Tongue (tissue), 3 donors: ENCODE measurements at places on chromosomes 7 and 10. TPM values are rescaled to one million over a fixed set of nuclear protein-coding genes. Genes with fewer than 3 reads are reported as not detected.

The STEAP1B gene
- total RNA-seq: 3.0 TPM

The NXPH1 gene
- total RNA-seq: not detected

The SLC39A12 gene
- total RNA-seq: not detected

The C10orf53 gene
- total RNA-seq: not detected

The SH2D4B gene
- total RNA-seq: not detected

The PLCE1 gene
- 20.3 TPM for total RNA-seq

The OPN4 gene
- not detected for total RNA-seq

The AKR1C8 gene
- total RNA-seq: not detected

The CRHR2 gene
- total RNA-seq: 0.51 TPM

The SMIM30 gene
- total RNA-seq: 65.2 TPM

The RNF133 gene
- 1.6 TPM for total RNA-seq

The ANKRD2 gene
- 29.7 TPM for total RNA-seq

The ZMIZ2 gene
- 9.6 TPM for total RNA-seq

The CPVL gene
- 11.7 TPM for total RNA-seq

DNA sequence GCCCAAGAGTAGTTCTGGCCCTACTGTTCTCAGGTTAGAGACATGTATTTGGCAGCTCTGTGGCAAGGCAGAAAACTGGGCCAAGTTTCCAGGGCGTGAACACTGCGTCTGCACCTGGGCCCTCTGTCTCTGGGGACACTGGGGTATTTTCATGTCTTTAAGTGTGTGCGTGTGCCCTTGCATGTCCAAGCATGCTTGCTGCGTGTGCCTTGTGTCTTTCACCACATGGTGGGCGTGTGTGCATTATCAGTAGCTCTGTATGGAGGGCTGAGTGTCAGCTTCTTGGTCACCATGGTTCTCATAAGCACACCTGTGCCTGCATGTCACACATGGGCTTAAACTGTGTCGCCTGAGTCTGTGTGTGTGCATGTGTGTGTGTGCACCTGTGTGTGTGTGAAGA, 69.3 kb downstream of the HIPK2 start:
- DNase-seq: peak; percentile 64

DNA sequence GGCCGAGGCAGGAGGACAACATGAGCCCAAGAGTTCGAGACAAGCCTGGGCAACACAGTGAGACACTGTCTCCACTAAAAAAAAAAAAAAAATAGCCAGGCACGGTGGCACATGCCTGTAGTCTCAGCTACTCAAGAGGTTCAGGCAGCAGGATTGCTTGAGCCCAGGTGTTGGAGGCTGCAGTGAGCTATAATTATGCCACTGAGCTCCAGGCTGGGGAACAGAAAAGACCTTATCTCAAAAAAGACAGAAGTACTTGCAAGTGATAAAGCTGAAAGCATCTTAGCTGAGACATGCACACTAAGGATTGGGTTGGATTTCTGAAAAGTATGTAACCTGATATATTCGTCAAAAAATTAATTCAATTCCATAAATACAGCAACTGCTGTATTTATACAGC, 68.4 kb downstream of the PPP1R3C start:
- DNase-seq: no peak

DNA sequence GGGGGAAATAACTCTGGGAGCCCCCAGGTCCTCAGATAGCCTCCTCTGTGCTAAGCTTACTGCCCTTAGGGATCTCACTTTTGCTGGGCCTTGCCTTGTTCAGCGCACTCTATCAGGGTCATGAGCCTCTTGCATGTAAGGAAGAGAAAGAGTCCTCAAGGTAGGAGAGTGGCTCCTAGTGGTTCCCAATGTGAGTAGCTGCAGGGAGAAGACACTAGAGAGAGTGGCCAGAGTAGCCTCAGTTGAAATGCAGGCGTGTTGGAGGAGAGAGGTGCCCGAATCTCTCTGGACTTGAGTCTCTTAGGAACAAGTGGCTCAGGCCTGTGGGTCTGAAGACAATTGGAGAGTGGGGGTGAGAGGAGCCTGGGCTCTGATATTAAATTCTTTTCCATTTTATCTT, 94.3 kb upstream of the SORCS3 start:
- no peak for DNase-seq

GRCh38 chr10:79979310-79979975, 30.5 kb upstream of the SFTPD start:
- no peak for DNase-seq

- no peak for DNase-seq
Measured at GRCh38 chr7:138205614-138206150, 129.4 kb downstream of the AKR1D1 start.

DNA sequence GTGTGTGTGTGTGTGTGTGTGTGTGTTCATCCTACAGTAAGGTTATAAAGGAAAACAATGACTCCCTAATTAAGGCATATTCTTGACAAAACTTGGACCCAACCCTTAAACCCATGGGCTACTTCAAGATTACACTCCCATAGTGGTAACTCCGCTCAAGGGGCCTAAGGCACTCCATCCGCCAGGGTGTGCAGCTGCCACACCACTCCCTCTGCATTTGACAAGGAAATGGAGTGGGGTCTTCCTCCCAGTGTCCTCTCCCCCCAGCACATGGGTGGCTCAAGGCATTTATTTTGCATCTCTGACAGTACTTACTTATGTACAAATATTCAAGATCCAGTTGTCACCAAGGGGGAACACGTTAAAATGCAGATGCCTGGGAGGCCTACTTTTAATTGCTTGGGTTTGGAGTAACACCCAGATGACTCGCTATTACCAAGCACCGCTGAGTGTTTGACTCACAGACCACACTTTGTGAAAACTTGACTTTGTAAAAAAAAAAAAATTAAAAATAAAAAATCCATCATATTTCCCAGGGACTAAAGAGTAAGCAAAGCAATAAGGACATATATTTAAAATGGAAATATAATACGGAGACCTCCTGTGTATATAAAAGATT, 53.0 kb upstream of the AGR3 start:
- DNase-seq: no peak

DNA sequence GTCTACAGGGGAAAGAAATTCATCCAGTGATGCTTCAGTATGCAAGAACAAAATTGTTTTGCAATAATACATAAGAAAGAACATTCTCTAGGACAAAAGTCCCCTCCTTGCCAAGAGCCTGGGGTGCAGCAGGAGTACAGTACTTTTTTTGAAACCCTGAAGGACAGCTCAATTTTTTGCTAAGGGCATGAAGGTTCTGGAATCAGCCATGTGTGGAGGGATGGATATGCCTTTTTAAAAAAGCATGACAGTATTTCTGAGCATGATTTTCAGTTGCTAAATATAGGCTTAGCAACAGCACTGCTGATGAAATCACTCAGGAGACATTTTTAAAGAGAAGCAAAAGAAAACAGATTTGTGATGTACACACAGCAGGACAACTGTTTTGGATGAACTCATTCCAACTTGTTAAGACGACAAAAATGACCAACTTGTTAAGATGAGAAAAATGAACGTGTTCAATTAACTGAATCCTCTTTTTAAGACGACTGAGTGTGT, 39.3 kb downstream of the HBP1 start:
- peak; percentile 7 for DNase-seq

GRCh38 chr7:12092499-12093130, 118.5 kb upstream of the TMEM106B start:
- no peak for DNase-seq

- no peak for DNase-seq
Measured at GRCh38 chr10:49595713-49596492, 14.2 kb upstream of the SLC18A3 start.

GRCh38 chr7:37952240-37952639, 31.8 kb downstream of the EPDR1 start:
- no peak for DNase-seq

DNA sequence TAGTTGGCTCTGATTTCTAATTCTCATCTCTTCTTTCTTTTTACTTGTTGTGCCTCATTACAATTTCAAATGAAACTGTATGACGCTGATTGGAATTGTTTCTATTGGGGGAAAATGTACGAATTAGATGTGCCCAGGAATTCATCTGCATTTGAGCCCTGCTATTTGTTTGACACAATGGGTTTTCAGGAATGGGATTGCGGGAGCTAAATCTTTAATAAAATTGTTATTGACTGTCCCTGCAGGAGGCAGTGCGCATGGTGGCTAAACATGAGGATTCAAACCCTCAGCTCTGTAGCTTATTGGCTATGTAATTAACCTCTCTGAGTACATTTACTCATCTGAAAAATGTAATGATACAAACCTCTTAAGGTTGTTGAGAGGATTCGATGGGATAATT, 181.6 kb downstream of the NXPH1 start:
- DNase-seq: no peak

DNA sequence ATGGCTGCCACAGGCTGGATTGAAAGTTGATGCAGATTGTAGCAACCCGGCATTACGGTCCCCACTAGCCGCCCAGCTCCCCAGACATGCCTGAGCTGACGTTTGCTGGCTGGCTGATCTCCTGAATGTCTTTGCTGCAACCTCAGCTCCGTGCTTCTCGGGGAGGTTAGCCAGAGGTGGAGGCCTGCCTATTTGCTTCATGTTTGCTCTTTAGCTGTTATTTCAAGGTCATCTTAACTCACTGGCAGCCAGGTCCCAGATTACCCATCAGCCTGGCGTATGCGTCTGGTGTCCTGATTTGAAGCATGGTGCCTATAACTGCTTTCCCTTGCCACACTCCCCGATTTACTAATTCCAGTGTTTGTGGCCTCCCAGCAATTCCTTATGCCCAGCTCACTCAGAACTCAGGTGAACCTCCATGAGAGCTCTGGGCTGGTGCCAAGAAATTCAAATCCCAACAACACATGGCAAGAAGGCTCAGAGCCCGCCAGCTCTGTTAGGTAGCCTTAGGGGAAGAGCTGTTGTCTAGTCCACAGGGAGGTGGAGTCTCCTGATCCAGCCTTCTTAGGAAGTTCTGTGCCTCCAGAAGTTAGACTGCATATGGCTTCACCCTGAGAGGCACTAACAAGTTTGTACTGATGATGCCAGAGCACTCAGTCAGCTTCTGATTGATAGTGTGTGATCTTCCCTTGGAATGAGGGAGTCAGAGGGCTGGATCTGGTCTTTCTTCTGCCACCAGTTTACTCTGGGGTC, 69.7 kb upstream of the EXOC4 start:
- DNase-seq: no peak

DNA sequence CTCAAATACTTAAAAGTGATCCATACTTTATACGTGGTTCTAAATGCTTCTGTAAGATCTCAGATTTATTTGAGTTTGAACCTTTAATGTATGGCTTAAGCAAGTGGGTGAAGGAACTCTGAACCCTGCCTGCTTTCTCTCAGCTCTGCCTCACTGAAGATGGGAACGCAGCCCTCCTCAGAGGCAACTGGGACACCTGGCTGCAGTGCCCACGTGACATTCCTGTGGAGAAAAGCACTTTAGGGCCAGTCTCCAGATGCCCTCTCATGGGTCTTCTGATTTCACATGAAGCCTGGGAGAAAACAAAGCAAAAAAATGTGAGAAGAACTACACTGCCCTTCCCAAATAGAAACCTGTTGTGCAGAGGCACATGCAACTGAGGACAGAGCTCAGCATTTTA, 242.6 kb upstream of the ANKRD30A start:
- no peak for DNase-seq

GRCh38 chr7:135774284-135774683, 25.7 kb upstream of the FAM180A start:
- DNase-seq: peak; percentile 69

GRCh38 chr7:34165927-34166550, 260.7 kb downstream of the BMPER start:
- DNase-seq: peak; percentile 31

- DNase-seq: no peak
Measured at GRCh38 chr7:100642534-100642907, 1.2 kb upstream of the TFR2 start.

- DNase-seq: peak; percentile 31
Measured at GRCh38 chr7:150722431-150722931, 6.1 kb downstream of the GIMAP1 start.

DNA sequence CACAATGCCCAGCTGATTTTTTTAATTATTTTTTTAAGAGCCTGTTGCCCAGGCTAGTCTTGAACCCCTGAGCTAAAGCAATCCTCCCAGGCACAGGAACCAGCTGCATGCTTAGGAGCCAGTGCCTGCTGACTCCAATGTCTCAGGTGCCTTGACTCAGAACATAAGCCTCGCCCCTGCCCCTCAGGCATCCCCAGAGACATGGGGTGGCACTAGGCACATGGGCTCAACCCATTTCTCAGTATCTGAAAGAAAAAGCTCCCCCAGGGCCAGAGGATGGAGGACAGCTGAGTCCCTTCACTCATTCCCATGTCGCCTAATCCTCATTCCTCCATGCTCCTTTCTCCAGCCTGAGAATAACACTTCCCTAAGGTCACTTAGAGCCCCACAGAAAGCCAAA, 39.1 kb downstream of the KCNH2 start:
- DNase-seq: no peak

DNA sequence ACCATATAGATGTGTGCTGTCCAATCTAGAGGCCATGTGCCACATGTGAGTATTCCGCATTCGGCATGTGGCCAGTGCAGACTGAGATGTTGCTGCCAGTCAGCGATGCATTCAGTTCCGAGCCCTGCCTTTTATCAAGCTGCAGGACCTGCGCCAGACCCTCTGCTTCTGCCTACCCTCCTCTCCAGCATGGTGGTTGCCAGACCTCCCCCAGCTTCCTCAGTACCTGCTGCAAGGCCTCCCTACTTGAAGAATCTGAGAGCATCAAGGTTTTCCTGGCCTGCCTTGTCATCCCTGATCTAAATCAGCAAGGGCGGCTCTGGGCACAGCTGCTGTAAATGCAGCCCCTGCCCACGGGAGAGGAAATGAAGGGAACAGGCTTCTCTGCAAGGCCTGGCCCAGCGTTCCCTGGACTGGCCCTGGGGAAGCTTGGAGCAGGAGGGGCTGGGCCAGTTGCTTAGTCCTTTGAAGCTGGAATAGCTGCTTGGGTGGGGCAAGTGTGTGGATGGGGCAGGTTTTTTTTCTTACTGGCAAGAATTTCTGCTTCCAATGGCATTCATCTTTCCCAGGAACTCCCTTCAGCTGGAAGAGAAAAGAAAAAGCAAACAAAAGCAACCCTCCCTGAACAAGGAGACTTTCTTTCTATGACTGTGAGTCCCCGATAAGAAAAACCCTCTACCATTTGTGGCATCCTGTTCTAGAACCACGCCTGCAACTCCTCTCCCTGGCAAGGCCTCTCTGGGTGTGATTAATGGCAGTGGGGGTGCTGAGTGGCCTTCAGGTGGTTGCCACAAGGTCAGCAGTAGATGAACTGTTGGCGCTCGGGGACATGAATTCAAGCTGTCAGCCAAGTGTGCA, 93.0 kb downstream of the NHLRC2 start:
- DNase-seq: peak; percentile 29

DNA sequence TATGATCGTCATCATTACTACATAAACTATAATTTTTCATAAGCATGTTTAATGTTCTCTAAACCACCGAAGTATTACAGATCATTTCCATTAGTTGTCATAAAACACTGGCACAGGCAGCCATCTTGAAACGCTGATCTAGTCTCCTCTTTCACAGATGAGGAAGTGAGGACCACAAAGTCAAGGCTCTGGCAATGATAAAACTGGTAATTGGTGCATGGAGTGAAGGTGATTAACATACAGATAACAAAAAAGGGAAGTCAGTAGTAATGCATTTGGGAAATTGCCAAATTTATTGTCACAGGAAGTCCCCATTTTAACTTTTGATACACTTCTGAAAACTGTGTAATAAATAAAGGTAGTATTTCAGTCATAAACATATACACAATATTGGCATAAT, 49.3 kb downstream of the FBXL13 start:
- no peak for DNase-seq

GRCh38 chr7:38428041-38428440, 154.6 kb upstream of the TARP start:
- peak; percentile 61 for DNase-seq

- DNase-seq: no peak
Measured at GRCh38 chr7:78594156-78594555, 795.6 kb downstream of the PHTF2 start.

GRCh38 chr7:20895563-20895962, 108.9 kb upstream of the SP8 start:
- DNase-seq: no peak
